Pericardium fibroblast (primary cell): ENCODE measurements at places on chromosomes 12 and 14. TPM values are rescaled to one million over a fixed set of nuclear protein-coding genes. Genes with fewer than 3 reads are reported as not detected.

BCL2L2 gene
- total RNA-seq = 10.5 and 16.2 TPM in 2 replicates

GALNT16 gene
- 1.1 and 3.7 TPM in 2 replicates for total RNA-seq

ZFHX2 gene
- total RNA-seq = 0.12 and 0.17 TPM in 2 replicates

LRRC43 gene
- 0.43 and 1.8 TPM in 2 replicates for total RNA-seq

TMPO gene
- total RNA-seq = 26.8 and 52.2 TPM in 2 replicates

FSCB gene
- not detected in 2 replicates for total RNA-seq

PTCSC3 gene
- not detected in 2 replicates for total RNA-seq

CEBPE gene
- not detected in 2 replicates for total RNA-seq
